COLO829 (cell line): ENCODE measurements at places on chromosomes 6 and 20.

GRCh38 chr6:167148021-167148420, 9.8 kb downstream of the GPR31 start:
- DNase-seq = no peak

- no peak for DNase-seq
Observed at GRCh38 chr6:16267428-16268263, 29.3 kb downstream of the GMPR start.

DNA sequence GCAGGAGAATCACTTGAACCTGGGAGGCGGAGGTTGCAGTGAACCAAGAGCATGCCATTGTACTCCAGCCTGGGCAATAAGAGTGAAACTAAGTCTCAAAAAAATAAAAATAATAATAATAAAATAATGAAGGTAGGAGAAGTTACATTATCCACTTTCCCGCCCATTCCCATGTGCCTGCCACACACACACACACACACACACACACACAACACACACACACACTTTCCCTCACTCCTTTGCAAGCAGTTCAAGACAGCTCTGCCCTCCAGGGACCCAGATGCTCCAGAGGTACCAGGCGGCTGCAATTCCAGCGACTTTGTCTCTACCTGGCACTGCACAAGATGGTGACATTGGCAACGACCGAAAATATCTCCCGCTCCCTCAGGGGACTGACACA, 224.8 kb upstream of the JARID2 start:
- no peak for DNase-seq

DNA sequence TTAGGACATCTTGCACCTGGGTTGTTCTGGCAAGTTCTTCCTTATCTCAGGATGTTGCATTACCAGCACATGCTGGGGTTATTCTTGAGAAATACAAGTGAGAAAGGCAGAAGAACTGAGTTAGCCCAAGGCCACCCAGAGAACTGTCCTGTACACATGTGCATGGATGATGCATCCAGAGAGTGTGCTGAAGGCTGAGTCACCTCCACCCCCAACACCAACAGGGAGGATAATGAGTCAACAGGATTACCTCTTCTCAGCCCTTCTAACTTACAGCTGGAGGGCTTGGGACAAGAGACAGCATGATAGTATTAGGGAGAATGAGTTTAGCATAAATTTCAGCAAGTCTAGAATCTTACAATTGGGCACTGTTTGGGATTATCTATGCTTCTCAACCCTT, 8.5 kb downstream of the SCGN start:
- peak; percentile 81 for DNase-seq

DNA sequence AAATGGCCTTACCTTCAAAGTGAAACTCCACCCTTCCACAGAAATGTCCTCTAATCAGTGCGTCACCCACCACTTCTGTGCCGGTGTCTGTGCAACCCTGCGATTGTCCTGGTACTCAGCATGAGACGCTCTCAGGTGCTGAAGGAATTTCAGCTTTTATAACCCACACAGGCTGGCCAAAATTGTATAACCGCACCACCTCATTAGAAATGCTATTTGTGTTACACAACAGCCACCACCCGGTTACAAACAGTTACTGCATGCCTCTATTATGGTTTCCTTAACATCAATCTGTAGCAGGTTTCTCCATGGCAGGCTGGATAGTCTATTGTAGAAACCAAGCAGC, 51.5 kb downstream of the SLC23A2 start:
- no peak for DNase-seq

DNA sequence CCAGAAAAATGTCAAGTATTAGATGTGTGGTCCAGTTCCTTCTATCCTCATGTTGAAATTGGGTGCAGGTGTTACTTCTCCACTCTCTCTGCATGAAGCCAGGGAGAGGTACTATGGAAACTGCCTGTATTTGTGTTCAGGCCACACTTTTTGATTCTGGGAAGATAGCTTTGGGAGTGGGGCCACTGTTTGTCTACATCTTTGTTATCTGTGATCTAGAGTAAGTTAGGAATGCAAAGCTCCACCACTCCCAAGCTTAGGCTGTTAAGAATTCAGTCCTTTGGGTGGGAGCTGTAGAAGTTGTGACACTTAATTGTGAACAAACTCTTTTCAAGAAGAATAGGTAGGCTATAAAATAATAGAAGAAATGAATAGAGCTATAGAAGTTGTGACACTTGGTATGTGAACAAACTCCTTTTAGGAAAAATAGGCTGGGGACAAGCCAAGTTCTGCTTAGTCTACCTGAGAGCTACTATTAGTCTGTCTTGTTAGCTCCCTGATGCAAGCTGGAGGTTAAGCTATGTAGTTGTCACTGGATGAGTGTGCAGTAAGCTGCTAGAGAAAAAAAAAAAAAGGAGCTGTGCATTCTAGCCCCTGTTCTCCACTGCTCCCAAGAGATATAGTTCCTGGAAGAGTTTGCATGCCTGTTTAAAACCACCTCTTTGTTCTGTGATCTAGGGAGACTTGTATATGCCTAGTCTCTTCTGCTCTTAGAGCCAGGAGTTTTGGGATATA, 7.1 kb upstream of the GFRAL start:
- DNase-seq = no peak

- DNase-seq = no peak
Observed at GRCh38 chr20:51132279-51132678, 109.4 kb upstream of the KCNG1 start.

GRCh38 chr6:129239825-129240491, 357.0 kb downstream of the LAMA2 start:
- DNase-seq = no peak

GRCh38 chr6:32149092-32149755, 2.5 kb downstream of the PRRT1 start:
- no peak for DNase-seq

GRCh38 chr6:163872335-163872734, 457.8 kb downstream of the QKI start:
- no peak for DNase-seq

DNA sequence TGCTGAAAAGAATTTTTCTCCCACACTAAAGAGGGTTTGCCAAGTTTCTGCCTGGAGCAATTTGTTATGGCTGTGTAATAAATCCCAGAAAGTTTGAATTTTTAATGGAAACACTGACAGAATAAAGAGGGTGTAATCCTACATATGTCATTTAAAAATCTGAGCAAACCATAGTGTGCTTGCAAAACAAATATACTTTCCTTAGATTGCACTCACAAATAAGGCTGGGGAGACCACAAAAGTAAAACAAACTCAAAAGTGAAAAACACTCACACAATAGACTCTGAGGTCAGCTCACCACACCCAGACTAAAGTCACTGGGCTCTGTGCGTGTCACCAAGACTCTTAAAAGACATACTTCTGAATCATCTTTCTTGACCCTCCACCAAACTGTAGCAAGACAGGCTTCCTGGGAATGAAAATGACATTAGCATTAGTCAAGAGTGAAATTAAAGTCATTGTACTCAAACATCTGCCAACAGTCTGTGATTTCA, 4.8 kb upstream of the ATXN1 start:
- DNase-seq = no peak

- DNase-seq = no peak
Observed at GRCh38 chr6:47133230-47134000, 91.3 kb upstream of the ADGRF1 start.

DNA sequence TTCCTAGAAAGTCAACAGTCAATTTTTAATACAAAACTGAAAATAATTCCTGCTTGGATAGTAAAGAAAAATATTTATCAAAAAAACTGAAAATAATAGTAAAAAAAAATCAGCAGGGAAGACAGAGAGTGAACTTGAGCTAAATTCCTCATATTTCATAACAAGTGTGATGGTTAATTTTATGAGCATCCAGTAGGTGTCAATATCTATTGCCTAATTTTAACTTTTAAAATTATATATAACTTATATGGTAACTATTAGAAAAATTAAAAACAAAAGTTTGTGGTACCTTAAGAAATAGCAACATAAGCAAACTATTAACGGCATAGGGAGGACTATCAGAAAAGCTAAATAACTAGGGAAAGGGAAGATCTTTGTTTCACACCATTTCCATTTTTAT, 2.1 kb downstream of the EPM2A start:
- DNase-seq = no peak

DNA sequence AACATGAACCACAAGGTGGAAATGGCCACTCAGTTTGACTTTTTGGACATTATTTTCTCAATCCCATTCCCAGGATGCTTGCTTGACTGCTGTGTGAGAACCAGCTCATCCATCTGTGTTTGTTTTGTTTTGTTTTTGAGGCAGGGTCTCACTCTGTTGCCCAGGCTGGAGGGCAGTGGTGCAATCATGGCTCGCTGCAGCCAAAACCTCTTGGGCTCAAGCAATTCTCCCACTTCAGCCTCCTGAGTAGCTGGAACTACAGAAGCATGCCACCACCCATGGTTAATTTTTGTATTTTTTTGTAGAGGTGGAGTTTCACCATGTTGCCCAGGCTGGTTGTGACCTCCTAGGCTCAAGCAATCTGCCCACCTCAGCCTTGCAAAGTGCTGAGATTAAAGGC, 166.0 kb upstream of the CDH4 start:
- DNase-seq = no peak

DNA sequence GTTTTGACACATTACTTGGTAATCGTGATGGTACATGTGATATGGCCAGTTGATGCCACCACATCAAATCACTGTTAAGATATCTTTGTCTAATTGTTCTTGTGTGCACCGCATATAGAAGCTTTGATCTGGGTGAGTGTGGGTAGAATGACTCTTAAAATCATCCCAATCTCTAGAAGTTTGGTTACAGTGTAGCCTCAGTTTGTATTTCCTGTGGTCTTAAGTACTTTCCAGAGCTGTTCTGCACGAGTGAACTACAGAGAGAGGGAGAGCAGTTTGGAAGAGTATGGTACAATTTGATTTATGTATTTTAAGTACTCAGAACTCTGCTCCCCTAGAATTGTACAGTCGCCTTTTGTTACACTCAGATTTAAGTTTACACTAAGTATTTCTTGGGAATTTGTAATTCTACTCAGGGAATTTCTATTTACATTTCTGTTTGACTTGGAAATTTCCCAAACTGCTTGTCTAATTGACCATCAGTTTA, 37.5 kb downstream of the SNX9 start:
- DNase-seq = no peak

DNA sequence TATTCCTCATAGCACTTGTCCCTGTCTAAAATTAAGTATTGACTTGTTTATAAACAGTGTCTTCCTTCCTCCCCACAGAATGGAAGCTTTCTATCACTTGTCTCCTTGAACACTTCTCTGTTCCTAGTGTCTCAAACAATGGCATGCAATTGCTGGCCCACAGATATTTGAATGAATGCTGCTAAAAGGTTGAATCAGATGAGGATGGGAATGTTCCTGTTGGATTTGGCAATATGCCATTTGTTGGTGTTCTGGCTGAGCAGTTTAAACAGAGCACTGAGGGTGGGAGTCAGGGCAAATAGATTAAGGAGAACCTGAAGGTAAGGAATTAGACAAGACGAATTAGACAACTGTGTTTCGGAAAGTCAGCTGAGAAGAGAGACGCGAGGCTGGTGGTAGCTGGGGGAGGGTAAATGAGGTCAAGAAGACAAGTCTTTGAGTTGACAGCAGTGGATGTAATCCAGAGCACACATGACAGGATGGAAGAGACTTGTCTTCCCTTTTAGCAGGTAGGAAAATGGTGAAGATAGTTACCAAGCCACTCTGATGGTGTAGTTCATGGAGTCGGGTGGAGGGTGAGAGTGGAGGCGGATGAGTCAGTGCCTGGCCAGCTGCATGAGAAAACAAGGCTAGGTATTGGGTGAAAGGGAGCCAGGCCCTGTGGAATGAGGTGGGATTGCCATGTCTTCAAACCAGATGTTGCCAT, 58.3 kb upstream of the GNRH2 start:
- DNase-seq = peak; percentile 61

DNA sequence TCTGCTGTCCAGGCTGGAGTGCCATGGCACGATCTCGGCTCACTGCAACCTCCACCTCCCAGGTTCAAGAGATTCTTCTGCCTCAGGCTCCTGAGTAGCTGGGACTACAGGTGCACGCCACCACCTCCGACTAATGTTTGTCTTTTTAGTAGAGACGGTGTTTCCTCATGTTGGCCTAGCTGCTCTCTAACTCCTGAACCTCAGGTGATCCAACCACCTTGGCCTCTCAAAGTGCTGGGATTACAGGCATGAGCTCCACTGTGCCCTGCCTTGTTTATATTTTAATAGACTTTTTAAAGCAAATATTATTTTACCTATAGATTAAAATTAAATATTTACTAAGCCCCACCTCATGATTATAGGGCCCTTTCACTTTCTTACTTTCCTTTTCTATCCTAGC, 483.2 kb upstream of the EPHA7 start:
- no peak for DNase-seq

DNA sequence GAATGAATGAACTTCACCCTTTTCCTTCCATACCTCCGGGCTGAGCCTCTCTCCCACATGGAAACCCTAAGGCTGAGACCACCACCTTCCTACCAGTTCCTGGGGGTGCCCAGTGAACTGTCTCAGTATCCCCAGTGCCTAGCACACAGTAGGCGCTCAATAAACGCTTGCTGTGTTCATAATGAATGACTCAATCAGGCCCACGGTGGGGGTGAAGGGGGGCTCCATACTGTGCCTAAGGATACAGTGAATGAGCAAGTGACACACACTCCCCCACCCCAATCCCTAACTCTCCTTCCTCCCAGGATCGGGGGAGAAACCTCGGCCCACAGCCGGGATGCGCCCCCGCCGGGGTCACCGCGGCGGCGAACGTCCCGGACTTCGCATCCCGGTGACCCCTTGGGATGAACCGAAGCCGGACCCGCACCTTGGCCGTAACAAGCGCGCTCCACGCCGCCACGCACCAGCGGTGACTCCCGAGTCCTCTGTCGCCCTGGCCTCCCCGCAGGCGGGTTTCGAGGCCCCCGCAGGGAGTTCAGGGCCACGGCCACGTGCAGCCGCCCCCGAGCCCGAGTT, 592 bp downstream of the KCNG1 start:
- no peak for DNase-seq

- no peak for DNase-seq
Observed at GRCh38 chr20:437787-438486, 24.4 kb downstream of the TBC1D20 start.

DNA sequence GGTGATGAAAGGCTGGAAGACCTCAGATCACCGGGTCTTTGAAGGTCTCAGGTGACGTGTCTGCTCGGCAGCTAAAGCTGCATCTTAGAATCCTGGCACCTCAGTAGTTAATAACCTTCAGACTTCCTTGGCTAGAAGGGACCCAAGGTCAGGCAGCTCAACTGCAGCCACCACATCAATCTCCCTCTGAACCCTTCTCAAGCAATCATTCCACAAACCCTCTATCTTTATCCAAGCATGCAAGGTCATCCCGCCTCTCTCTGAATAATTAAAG, 16.7 kb upstream of the TLDC2 start:
- no peak for DNase-seq

DNA sequence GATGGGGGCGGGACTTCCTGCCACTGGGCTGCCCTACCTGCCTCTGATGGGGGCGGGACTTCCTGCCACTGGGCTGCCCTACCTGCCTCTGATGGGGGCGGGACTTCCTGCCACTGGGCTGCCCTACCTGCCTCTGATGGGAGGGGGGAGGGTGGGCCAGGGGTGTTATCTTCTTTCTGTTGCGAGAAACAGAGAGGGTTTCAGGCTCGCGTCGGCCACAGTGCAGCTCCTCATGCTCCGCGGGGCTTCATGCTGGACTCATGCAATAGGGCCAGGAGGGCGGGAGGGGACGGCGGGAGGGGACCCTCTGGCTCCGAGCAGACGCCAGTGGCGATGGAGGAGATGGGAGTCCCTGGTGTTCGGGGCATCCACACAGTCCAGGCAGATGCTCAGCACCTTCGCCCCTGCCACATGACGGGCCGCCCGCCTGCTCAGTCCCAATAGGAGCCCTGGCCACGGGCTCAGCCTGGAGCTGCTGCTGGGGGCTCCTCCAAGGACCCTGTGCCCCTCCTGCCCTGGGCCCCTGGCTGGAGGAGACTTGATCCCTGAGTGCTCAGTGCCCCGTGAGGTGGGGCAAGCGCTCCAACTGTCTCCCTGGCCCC, 48.8 kb upstream of the CHRNA4 start:
- no peak for DNase-seq
